ENCODE measurements at places on chromosomes 2 and 18.
A peak's percentile ranks its signal among the peaks of the same experiment; 100 is the strongest.

DNA sequence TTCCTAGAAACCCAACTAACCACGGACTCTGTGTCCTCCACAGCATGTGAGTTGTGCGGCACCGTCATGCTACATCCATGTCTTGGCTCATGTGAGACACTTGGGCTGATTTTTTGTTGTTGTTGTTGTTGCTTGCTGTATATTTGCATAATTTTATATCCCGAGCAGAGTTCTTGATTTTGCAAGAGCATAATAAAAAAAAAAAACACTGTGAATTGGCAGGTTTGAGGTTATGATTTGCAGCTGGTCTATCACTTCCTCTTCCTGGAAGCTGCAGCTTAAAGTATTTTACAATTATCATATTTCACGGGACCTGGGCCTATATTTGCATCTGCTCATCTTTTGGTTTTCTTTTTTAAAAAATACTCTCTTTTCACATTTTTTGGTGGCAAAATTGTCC is 142.3 kb upstream of the NRP2 start:
- DNase-seq, result no peak

- DNase-seq, result peak; percentile 44
Observed at GRCh38 chr18:12376034-12376753, 833 bp downstream of the AFG3L2 start.

DNA sequence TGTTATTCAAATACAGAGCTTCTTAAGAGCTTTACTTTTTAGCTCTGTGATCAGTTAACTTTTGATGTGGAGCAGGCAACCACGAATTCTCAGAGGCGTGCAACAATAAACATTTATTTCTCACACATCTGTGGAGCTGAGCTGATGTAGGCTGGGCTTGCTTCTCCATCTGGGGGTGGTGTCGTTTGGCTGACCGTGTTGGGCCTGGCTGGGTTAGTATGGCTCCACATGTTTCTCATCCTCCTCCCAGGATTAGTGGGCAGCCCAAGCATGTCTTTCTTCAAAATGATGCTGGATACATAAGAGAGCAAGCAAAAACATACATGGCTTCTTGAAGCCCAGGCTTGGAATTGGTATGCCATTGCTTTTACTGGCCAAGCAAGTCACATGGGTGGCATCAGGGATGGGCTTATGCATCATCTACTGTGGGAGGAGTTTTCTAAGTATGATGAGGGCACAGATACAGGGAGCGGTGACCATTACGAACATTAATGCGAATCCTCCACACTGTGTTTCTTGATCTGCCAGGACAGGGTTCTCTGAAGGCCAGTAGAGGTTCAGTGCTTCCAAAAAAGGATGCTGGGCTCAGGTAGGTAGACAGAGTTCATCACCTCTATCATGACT is 157.0 kb upstream of the TNP1 start:
- DNase-seq, result peak; percentile 23

GRCh38 chr2:147772781-147773180 is 72.0 kb upstream of the ACVR2A start:
- DNase-seq, result no peak

DNA sequence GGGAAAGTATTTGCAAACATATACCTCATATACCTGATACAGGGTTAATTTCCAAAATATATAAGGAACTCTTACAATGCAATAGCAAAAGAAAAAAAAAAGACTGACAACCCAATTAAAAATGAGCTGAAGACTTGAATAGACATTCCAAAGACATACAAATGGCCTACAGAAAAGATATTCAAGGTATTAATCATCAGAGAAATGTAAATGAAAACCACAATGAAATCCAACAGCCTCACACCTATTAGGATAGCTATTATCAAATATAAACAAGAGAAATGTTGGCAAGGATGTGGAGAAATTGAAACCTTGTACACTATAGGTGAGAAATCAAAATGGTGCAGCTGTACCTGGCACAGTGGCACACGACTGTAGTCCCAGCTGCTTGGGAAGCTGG is 25.7 kb downstream of the NR4A2 start:
- no peak for DNase-seq

- no peak for DNase-seq
Observed at GRCh38 chr2:22056621-22057132, 932.9 kb downstream of the TDRD15 start.

- no peak for DNase-seq
Observed at GRCh38 chr2:31131871-31132270, 6.4 kb downstream of the GALNT14 start.

DNA sequence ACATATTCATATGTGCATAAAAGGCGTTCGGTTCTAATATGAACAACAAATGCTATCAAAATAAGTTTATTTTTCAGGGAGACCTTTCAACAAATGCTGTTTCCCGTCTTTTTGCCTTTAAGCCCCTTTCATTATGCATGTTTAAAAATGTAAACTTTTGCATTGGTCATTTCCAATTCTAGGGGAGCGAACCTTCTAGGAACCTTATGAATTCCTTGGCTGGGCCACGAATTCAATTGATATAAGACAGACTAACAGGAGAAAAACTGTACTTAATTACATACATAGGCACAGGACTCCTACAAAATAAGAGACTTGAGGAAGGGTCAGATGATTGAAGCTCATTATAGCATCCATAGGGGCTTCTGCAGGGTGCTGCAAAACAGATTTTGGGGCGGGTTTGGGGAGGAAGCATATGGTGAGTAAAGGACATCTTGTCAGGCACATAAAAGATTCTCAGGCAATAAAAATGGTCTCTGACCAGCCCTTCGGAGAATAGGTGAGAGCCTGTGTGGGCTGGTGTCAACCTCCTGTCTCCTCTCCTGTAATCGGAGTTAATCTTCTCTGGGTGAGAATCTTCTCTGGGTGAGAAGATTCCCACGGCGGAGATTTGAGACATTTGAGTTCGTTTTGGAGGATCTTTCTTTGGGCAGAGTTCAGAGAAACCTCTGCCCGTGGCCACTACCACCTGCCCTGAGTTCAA is 1.7 kb downstream of the TNFRSF11A start:
- no peak for DNase-seq

- DNase-seq, result no peak
Observed at GRCh38 chr2:71388214-71388613, 56.6 kb downstream of the ZNF638 start.

GRCh38 chr18:79582978-79583377 is 96.6 kb upstream of the CTDP1 start:
- DNase-seq, result no peak

DNA sequence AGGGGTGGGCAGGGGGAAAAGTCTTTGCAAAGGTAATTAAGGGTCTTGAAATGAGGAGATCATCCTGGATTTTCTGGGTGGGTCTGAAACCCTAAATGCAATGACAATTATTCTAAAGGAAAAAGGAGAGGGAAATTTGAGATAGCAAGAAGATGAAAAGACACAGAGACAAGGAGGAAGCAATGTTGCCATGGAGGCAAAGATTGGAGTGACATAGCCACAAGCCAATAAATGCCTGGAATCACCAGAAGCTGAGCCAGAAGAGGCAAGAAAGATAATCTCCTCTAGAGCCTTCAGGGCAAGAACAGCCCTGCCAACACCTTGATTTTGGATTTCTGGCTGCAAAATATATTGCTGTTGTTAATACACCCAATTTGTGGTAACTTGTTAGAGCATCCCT is 1246.3 kb upstream of the PIK3C3 start:
- DNase-seq, result no peak

DNA sequence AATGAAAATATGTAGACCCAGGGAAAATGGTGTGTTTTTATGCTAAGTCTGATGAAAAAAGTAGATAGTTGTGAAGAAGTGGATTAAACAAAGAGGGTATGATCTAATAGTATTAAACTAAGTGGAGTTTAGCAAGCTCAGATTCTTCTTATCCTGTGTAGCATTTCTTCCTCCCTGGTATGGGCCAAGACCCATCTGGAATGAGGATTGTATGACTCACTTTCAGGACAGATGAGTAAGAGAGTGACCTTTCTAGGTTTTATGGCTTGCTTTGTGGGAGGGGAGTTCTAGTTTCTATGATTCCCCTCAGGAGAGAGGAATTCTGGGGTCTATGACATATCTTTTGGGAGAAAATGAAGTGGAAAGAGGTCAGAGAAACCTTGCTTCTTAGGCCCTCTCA is 550.1 kb downstream of the SPAG16 start:
- no peak for DNase-seq

DNA sequence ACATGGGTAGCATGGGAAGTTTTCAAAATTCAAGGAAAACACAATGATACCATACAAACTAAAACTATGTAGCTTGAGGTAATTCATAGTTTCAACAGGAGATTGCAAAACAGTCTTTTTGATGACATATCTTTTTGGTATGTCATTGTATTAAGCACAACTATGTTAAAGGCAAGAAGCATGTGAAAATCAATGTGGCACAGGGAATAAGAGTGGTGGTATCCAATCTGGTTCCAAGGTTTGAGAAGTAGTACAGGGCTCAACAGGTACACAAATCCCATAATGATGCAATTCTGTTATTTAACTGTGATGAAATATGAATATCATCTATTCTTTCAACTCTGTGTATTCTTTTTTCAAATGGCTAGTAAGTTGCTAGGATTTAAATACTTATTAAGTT is 16.4 kb upstream of the DLX2 start:
- no peak for DNase-seq

DNA sequence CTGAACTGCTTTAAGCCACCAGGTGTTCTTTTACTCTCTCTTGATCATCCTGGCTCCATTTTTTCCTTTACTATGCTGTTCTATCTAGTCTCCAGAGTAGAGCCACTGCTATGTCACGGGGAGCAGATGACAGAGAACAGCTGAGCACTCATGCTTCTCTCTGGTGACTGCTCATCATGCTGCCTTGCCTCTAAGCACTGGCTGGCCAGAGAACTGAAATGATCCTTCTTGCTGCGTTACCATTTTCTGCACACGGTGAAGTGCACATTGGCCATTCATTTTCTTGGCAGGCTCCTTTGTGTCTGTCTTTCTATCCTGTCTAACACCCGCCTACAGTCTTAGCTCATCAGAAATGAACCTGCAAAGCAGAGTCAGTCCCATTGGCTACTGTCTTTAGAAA is 86.0 kb downstream of the KCTD1 start:
- DNase-seq, result no peak
